T-helper 1 cell (primary cell): ENCODE measurements at places on chromosomes 1 and 21.

- no peak for DNase-seq
Measured at GRCh38 chr1:86441997-86442396, 18.0 kb downstream of the CLCA2 start.

DNA sequence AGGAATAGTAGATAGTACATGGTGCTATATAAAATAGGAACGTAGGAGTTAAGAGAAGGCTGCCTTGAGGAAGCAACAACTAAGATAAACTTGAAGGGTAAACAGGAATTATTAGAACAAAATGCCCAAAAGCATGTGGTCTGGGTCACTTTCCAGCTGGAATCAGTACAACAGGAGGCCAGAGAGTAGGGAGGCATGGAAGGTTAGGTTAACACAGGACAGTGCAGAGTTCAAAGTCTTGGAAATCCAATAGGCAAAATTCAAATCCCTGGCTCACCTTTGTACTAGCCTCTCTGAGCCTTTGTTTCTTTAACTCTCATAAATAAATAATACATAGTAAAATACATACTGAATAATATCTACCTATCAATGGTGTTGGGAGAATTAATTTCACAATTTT is 69.0 kb upstream of the NEK7 start:
- DNase-seq, result no peak

DNA sequence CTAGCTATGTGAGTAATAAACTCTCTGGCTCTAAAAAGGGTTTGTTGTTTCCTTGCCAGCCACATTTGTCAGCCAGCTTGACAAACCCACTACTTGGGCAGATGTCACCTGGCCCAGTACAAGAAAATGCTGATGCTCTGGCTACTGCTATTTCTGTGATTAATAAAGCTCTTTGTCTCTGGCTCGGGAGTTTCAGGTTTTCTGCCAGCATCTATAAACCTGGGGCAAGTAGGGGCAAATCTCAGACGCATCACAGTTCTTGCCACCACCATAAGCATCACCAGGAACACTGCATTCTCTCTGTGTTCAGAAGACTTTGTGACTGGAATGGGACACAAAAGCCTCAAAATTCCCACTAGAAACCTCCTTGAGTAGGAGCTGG is 2.5 kb downstream of the ITLN2 start:
- DNase-seq, result no peak

GRCh38 chr1:11729498-11730428 is 6.2 kb upstream of the AGTRAP start:
- no peak for DNase-seq

- no peak for DNase-seq
Measured at GRCh38 chr1:111142356-111142975, 2.4 kb downstream of the CEPT1 start.

- no peak for DNase-seq
Measured at GRCh38 chr1:208837242-208837641, 593.1 kb upstream of the PLXNA2 start.

GRCh38 chr1:197451381-197451780 is 183.3 kb downstream of the CRB1 start:
- DNase-seq, result no peak
